Body of pancreas (tissue), 4 donors: ENCODE measurements at places on chromosomes 12 and 14. TPM values are rescaled to one million over a fixed set of nuclear protein-coding genes. Genes with fewer than 3 reads are reported as not detected.

GRCh38 chr14:101175731-101176534 is 272.4 kb upstream of the RTL1 start:
- H3K36me3 ChIP-seq = no peaks in the 10 kb centered on the region
- H3K4me1 ChIP-seq = peaks cover 5% of the 10 kb centered on the region
- H3K27me3 ChIP-seq = no peaks in the 10 kb centered on the region
- no peak for DNase-seq
- no peak overlapping the region for H3K4me3 ChIP-seq
- no peak overlapping the region for H3K27ac ChIP-seq

GRCh38 chr12:65204886-65205525 is 35.6 kb downstream of the LEMD3 start:
- peaks cover 26% of the 10 kb centered on the region for H3K4me1 ChIP-seq
- no peak overlapping the region for H3K27ac ChIP-seq
- no peak for DNase-seq

DNA sequence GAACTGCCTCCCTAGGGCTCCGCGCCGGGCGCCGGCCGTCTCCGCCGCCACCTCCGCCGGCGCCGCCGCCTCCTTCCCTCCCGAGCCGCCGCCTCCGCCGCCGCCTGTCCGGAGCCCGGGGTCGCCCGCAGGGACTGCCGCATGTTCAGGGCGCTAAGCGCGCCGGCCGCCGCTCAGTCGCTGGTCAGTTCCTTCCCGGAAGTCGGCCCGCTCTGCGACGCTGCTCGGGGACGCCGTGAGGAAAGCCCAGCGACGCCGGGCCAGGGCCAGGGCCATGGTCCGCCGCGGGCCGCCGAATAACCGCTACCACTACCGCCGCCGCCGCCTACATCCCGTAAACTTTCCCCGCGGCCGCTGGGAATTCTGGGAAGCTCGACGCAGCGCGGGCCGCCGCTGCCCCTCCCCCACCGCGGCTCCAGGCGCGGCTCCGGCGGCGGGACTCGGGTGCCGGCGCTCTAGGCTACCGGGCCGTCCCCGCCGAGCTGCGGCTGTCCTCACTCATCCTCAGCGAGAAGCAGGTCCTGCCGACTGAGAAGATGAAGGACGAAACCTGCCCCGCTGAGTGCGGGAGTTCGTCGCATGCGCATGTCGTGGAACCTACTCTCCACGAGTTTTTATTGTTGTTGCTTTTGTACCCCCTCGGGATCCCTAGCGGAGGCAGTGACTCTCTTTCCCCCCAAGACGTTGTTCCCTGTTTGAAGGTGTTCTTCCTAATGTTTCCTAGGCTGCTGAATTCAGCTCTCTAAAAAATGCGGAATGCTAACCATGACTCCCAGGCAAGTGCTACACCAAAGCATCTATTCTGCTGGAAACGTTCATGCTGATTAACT is at the start of gene SAV1:
Gene SAV1 (minus strand): TSS at position 311 of the 830 bp plus-strand sequence. CDS start 339 bp downstream, outside the sequence.
- no peaks in the 10 kb centered on the region for H3K27me3 ChIP-seq
- H3K4me1 ChIP-seq = peaks cover 29% of the 10 kb centered on the region
- H3K36me3 ChIP-seq = no peaks in the 10 kb centered on the region
- peak within 1 kb of the TSS; percentile 96 for H3K27ac ChIP-seq

GRCh38 chr14:39877577-39878190 is 445.5 kb upstream of the FBXO33 start:
- no peaks in the 10 kb centered on the region for H3K36me3 ChIP-seq
- no peak overlapping the region for H3K27ac ChIP-seq
- H3K27me3 ChIP-seq = no peaks in the 10 kb centered on the region
- H3K4me3 ChIP-seq = no peak overlapping the region

Gene PSMC1
- 25.7 TPM for total RNA-seq

Gene HSPB8
- 22.7 TPM for total RNA-seq

Gene ASIC1
- total RNA-seq = 0.52 TPM

Gene LRFN5
- 4.9 TPM for total RNA-seq

Gene SELPLG
- 0.66 TPM for total RNA-seq
